ENCODE measurements at places on chromosomes 1 and 21. TPM values are rescaled to one million over a fixed set of nuclear protein-coding genes. Genes with fewer than 3 reads are reported as not detected.
A peak's percentile ranks its signal among the peaks of the same experiment; 100 is the strongest.

The APCS gene
- polyA plus RNA-seq: 1.5 TPM

The DESI2 gene
- polyA plus RNA-seq: 11.9 TPM

The S1PR1 gene
- 14.2 TPM for polyA plus RNA-seq

DNA sequence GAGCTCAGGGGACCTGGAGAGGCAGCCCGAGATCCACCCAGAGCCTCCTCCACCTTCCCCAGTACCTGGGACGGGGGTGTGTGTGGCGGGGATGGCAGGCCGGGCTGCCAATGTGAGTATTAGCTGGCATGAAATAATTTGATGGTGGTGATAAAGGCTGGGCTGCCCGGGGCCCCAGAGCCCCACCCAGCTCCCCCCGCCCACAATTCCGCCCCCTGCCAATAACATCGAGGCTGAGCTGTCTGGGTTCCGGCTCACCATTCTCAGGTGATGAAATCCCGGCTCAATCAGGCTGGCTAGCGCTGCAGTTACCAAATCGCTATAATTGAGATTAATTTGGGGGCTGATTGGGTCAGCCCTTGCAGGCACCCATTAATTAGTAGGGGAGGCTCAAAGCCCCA is 103.8 kb upstream of the CASZ1 start:
- DNase-seq: no peak

GRCh38 chr21:35163411-35163810 is 114.3 kb upstream of the RUNX1 start:
- DNase-seq: no peak

GRCh38 chr1:60280256-60280655 is 206.7 kb upstream of the C1orf87 start:
- peak; percentile 32 for DNase-seq

DNA sequence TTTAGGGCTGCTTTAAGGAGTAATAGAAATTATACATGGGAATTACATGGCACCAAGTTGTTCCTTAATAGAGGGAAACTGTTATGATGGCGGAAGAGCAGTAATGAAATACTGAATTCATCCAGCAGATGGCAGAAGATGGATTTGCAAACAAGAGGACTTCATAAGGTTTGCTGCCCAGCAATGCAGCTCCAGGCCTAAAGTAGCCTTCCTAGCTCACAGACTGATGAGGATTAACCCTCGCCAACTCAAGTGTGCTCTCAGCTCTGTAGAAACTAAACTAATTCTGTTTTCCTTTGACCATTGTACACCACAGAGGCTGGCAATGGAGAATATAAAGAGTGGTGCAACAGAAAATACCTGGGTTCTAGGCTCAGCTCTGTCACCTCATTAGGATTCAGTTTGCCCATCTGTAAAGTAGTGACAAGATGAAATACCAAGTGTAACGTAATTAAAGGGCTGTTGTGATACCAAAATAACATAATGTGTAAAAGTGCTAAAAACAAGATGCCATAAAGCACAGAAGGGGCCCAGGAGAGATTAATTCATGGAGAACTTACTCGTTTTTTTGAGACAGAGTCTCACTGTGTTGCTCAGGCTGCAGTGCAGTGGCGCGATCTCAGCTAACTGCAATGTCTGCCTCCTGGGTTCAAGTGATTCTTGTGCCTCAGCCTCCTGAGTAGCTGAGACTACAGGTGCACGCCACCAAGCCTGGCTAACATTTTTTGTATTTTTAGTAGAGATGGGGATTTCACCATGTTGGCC is 102.4 kb upstream of the SERBP1 start:
- peak; percentile 90 for DNase-seq

GRCh38 chr1:119594376-119594775 is 53.7 kb downstream of the ZNF697 start:
- no peak for DNase-seq

DNA sequence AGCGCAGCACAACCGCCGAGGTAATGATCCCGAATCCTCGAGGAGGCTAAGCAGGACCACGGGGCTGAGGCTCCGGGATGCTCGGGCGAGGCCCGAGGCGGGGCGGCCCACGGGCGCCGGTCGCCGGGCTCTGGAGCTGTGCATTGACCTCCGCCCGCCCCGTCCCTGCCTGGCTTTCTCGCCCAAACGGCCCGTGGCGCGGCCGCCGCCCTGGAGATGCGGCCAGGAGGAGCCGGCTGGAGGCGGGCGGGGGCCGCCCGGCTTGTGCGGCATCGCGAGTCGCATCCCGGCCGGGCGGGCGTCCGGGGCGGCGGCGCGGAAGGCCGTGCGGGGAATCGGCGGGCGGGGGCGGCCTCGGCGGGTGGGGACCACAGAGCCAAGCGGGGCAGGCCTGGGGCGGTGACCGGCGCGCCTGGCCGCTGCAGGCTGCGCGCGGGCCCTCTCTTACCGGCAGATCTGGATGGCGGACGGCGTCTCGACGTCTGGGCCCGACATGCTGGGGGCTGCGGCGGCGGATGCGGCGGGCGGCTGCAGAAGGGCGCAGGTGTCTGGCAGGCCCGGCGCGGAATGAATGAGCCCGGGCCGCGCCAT is 663 bp downstream of the ACOT7 start:
- DNase-seq: peak; percentile 81

DNA sequence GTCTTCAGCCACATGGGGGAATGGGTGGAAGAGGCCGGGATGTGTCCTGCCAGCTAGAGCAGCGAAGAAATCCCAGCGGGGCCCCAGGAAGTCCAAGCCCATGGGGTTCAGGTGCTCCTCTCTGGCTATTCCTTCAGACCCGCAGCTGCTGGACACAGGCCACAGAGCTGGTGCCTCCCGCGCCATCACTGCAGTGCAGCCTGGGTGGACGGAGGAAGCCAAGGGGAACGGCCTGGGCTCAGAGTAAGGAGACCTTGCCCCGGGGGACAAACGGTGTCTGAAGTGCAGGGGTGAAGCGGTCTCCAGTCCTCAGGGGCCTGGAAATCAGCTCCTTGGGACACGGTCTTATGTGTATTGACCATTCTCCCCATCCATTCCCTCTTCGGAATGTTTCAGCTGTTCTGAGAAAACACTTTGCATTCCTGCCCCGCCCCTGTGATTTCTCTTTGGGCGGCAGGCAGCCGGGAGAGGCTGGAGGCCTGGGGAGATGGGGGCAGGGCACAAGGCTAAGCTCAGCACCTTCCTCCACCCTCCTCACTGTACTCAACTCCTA is 18.4 kb downstream of the MTHFR start:
- DNase-seq: peak; percentile 70
